ENCODE measurements at places on chromosomes 1 and 21.

GRCh38 chr1:224430511-224431113 lies 4.0 kb downstream of the WDR26 start:
- peak; percentile 26 for DNase-seq

GRCh38 chr1:154324669-154325582 lies at the start of gene ATP8B2:
TSS of gene ATP8B2 (plus strand) at chr1:154325525. CDS start at chr1:154328142, 2,617 bp downstream.
- DNase-seq: peak; percentile 69

DNA sequence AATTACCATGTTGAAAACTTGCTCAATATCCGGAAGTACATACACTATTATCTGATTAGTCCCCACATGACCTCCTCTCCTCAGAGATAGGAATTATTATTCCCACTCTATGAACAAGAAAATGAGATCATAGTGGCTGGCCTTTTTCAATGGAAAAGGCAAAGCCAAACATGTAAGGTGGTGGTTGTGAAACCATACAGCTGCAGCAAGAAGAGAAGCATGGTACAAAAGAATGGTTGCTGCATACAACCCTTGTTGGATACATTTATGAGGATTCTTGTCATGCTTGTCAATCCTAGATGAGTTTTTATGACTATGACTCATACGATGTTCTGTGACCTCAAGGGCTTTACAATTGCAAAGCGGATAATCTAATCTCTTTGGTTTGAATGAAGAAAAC lies 514.7 kb downstream of the PLPP3 start:
- DNase-seq: no peak

DNA sequence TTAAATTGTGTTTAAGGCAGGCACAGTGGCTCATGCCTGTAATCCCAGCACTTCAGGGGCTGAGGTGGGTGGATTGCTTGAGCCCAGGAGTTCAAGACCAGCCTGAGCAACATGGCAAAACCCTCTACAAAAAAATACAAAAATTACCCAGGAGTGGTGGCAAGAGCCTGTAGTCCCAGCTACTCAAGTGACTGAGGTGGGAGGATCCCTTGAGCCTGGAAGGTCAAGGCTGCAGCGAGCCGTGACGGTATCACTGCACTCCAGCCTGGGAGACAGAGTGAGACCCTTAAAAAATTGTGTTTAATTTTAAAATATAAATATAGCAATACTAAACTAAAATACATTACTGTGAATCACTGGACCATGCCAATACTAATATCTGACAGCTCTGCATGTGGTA lies 42.8 kb downstream of the SORT1 start:
- no peak for DNase-seq

DNA sequence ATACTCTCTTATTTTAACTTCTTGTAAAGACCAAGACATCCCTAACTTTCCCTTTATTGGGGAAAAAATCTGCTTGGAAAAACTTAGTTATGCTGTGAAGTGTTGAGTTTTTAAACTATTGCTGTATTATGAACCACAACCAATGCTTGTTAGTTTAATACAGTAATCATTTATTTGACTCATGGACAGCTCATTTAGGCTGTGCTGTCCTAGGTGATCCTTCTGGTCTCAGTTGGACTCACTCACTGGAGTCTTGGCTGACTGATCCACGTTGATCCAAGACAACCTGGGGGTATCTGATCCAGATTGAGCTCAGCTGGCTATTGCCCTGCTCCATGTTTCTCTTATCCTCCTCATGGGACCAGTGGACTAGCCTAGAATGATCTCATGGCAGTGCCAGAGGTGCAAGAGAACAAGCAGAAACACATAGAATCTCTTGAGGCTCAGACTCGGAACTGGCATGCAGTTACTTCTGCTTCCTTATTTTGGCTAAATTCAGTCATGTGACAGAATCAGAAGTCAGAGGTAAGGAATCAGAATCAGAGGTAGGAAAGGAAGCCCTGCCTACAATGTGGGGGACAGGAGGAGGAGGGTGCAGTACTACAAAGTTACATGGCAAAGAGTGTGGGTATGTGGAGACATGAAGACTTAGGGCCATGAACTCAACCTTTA lies 156.5 kb downstream of the FGGY start:
- DNase-seq: no peak

DNA sequence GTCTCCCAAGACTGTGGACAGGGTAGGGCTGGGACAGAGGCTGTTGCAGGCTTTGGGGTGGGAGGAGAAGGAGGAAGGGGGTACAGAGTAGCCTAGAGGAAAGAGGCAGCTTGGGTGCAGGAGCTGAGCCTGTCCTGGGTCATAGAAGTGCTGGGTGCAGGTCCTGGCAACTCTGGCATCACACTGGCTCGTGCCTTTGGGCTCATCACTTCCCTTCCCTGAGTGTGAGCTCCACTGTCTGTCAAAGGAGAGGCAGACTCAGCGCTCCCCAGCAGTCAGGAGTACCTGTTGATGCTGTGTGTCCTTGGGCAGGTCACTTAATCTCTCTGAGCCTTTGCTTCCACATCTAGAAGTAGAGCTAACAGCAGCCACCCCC lies 157.1 kb downstream of the PTPRU start:
- no peak for DNase-seq
